Kidney glomerular epithelial cell (primary cell): ENCODE measurements at places on chromosomes 2 and 18.

GRCh38 chr2:205769495-205769850 lies 87.2 kb downstream of the NRP2 start:
- peak; percentile 28 for DNase-seq

DNA sequence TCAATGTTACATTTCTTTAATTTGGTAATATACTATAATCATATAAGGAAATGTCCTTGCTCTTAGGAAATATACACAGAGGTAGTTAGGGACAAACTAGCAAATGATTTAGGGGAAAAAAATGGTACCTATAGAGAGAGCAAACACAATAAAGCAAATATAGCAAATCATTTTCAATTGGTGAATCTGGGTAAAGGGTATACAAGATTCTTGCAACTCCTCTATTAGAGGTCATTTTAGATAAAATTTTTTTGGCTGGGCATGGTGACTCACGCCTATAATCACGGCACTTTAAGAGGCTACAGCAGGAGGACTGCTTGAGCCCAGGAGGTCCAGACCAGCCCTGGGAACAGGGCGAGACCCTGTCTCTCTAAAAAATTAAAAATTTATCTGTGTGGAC lies 44.4 kb downstream of the STRN start:
- DNase-seq, result no peak

GRCh38 chr2:53635694-53636093 lies 131.9 kb upstream of the CHAC2 start:
- no peak for DNase-seq

- no peak for DNase-seq
Observed at GRCh38 chr2:181123798-181124231, 143.4 kb downstream of the UBE2E3 start.

- no peak for DNase-seq
Observed at GRCh38 chr2:238854246-238854645, 6.4 kb downstream of the TWIST2 start.

DNA sequence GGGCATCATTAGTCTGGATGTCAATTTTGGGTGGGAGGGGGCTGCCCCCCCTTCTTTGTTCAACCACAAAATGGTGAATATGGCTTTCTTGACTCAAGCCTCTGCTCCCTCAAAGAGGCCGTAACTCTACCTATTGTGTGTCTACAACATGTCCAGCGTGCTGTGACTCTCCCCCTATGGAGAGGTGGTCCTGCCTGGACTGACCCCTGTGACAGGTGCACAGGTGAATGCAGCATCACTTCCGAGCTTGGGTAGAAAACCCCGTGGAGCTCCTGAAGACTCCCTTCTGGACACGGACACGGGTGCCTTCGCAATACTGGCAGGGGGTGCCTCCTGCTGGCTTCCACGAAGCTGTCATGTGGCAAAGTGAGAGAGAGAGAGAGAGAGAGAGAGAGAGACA lies 397.8 kb downstream of the GALR1 start:
- no peak for DNase-seq

GRCh38 chr2:184599872-184600222 lies 1.5 kb downstream of the ZNF804A start:
- DNase-seq, result no peak

DNA sequence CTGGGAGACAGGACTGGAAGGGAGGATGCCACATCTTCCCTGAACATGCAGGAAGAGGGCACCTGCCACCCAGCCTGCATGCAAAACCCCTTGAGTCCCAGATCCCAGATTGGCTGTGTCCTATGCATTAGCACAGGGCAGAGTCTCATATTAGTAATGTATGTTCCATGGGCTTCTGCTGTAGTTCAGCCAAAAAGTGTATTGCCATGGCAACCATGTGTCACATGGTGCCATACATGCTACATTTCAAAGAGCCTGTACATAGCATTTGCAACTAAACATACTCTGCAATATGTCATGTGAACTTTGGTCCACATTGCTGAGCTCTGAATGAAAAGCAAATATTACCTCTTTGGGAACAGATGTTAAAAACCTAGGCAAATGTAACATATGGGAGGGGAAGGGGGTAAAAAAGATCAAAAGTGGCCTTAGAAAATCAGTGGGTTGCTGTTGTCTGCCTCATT lies 78.4 kb downstream of the DPP4 start:
- no peak for DNase-seq

- no peak for DNase-seq
Observed at GRCh38 chr2:23361152-23361551, 23.8 kb upstream of the KLHL29 start.

DNA sequence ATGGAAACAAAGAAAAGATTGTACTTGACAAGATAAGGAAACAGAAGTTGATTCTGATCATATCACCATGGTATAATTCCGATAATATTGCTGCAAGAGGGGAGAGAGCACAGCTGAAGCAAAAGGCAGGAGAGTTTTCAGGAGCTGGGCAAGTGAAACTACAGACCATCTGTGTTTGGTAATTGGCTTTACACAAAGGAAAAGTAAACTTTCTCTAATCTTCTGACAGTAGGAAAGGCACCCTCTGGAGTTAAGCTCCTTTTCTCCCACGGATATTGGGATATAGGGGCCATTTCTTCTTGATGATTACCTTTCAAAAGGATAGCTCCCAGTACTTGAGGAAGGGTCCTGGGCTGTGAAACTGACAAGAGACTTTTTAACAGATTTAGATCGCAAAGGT lies 29.9 kb upstream of the REG3A start:
- no peak for DNase-seq

DNA sequence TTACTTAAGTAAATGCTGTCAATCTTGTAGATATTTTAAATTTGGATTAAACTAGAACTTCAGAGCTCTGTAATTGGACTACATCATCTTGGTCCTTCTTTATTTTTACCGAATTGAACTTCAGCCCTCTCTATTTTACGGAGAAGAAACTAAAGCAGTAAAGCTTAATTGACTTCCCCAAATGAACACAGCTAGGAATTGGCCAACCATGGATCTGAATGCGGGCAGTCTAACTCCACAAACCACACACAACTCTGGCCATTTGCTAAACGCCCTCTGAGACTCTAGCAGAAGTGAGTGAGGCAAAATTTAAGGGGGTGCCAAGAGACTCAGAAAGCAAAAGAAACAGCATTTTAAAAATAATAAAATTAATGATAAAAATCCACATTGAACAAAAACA lies 86.3 kb upstream of the KCTD1 start:
- DNase-seq, result no peak

DNA sequence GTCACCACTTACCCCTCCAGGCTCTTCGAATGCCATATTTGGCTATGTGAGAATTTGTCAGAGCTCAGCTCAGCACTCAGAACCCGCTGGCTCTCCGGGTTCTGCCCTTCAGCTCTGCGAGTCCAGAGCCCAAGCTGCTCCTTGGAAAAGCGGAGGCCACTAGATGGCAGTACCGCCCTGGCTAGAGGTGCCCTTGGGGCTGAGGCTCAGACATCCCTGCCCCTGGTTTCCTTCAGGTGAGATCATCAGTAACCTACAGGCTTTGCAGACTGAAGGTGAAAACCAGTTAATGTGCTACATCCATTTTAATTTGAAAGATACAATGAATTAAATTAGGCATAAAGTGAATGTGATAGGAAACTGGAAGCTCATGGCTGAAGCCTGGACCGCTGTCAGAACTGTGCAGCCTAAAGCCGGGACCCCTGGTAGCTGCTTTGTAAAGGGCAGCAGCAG lies 285.6 kb downstream of the AGAP1 start:
- DNase-seq, result peak; percentile 70

DNA sequence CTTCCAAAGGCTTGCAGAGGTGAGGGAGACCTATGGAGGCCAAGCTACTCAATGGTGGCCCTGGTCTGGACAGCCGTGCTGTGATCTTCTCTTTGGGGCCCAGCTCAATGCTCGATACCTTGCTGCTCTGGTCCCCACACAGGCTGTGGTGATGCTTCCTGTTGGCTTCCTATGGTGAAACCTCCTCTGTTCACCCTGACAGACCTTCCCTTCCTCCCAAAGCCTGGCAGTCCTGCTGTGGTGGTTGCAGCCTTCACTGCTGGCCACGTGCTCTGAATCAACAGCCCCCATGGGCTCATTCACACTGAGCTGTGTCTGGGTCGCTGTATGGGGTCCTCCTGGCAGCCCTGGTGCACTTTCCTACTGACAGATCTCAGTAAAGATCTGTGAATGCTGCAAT lies 31.0 kb upstream of the GALR1 start:
- no peak for DNase-seq

- no peak for DNase-seq
Observed at GRCh38 chr18:29594493-29594892, 1417.6 kb upstream of the CDH2 start.

- DNase-seq, result no peak
Observed at GRCh38 chr2:46724107-46724506, 191.5 kb downstream of the MCFD2 start.

DNA sequence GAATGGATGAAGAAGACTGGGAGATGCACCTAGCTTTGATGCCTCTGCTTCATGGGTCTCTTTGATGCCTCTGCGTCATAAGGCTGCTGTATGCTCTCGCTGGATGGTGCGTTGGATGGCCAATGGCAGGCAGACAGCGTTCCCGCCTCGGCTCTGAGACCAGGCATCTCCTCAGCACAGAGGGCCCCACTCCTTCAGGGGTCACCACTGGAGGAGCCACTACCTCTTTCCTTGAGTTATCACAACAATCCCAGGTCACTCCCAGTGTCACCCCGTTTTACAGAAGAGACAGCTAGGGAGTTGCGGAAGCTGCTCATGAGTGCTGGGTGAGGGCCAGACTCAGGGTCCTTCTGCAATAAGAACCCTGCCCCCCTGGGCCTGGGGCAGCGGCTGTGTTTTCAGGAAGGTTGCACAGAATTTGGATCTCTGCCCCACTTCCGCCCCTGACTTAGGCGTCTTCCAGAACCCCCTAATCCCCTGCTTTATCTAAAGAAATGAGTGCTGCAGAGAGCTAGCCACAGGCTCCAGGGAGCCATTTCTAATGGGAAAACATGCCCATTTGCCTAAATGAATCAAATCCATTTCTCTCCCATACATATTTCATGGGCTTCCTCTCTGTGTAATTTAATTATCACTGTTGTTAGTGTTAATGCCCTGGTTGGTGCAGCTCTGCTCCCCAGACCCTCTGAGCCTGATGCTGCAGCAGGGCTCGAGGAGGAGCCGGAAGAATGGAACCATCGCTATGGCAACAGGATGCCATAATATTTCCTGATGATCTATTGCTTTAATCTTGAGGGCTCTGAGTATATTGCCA lies 131.8 kb upstream of the HS6ST1 start:
- no peak for DNase-seq

- no peak for DNase-seq
Observed at GRCh38 chr18:75216911-75217689, 6.5 kb downstream of the TSHZ1 start.
